Effector memory CD8-positive, alpha-beta T cell (primary cell): ENCODE measurements at places on chromosomes 5 and 9.

DNA sequence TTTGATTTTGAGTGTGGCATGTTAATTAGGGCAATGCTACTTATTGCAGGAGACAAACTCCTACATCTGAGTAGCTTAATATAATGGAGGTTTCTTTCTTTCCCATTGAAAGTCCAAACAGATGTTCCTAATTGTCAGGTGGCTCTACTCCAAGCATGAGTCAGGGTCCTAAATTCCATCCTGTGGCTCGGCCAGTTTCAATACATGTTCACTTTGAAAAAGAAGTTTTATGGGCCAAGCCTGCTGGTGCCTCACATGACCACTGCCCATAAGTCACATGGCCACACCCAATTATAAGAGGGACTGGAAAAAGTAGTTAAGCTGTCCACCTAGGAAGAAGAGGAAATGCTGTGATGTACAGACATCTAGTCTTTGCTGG lies 170.4 kb downstream of the ARRDC3 start:
- H3K4me1 ChIP-seq = no peaks in the 10 kb centered on the region
- H3K4me3 ChIP-seq = no peak overlapping the region
- no peaks in the 10 kb centered on the region for H3K36me3 ChIP-seq
- no peak overlapping the region for H3K27ac ChIP-seq
- H3K27me3 ChIP-seq = peaks cover 11% of the 10 kb centered on the region

GRCh38 chr5:177362610-177363507 lies 5.1 kb downstream of the RGS14 start:
- peaks cover 28% of the 10 kb centered on the region for H3K36me3 ChIP-seq
- H3K4me1 ChIP-seq = peaks cover 49% of the 10 kb centered on the region
- peak; percentile 50 for DNase-seq
- peak overlapping the region; percentile 85 for H3K4me3 ChIP-seq
- H3K27ac ChIP-seq = peak overlapping the region; percentile 92
- no peaks in the 10 kb centered on the region for H3K27me3 ChIP-seq

- peaks cover 15% of the 10 kb centered on the region for H3K4me1 ChIP-seq
- DNase-seq = no peak
- H3K27me3 ChIP-seq = no peaks in the 10 kb centered on the region
- no peak overlapping the region for H3K4me3 ChIP-seq
- H3K27ac ChIP-seq = peak overlapping the region; percentile 11
Observed at GRCh38 chr9:20207176-20207575, 415.1 kb downstream of the MLLT3 start.

GRCh38 chr5:1000329-1000728 lies 8.3 kb upstream of the NKD2 start:
- no peak overlapping the region for H3K27ac ChIP-seq
- DNase-seq = no peak
- H3K4me1 ChIP-seq = peaks cover 13% of the 10 kb centered on the region

GRCh38 chr9:97891736-97892135 lies 30.6 kb downstream of the TRMO start:
- peaks cover 10% of the 10 kb centered on the region for H3K36me3 ChIP-seq
- H3K4me1 ChIP-seq = peaks cover 3% of the 10 kb centered on the region
- H3K27me3 ChIP-seq = no peaks in the 10 kb centered on the region
- H3K4me3 ChIP-seq = no peak overlapping the region
- no peak for DNase-seq

DNA sequence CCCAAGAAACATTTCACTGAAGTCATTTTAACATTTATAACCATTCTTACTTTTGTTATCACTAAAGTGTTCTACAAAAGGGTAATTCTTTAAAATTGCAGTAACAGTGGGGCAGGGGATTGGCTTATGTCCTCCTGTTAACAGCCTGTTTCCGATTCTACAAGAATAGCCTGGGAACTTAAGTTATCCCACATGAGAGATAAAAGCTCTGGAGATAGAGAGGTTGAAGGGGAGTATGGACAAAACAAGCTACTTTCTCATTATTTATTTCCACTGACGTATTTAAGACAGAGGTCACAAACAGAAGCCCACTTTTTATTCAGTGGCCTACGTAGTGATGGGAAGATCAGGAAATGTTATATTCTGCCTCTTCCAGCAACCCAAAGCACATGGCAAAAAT lies 98.7 kb downstream of the EPB41L4A start:
- H3K36me3 ChIP-seq = no peaks in the 10 kb centered on the region
- no peak overlapping the region for H3K4me3 ChIP-seq
- no peaks in the 10 kb centered on the region for H3K4me1 ChIP-seq
- no peak overlapping the region for H3K27ac ChIP-seq
- DNase-seq = no peak
- peaks cover 8% of the 10 kb centered on the region for H3K27me3 ChIP-seq

- no peak overlapping the region for H3K4me3 ChIP-seq
- DNase-seq = no peak
- no peaks in the 10 kb centered on the region for H3K36me3 ChIP-seq
- no peaks in the 10 kb centered on the region for H3K4me1 ChIP-seq
Observed at GRCh38 chr9:23557689-23558088, 268.4 kb downstream of the ELAVL2 start.

DNA sequence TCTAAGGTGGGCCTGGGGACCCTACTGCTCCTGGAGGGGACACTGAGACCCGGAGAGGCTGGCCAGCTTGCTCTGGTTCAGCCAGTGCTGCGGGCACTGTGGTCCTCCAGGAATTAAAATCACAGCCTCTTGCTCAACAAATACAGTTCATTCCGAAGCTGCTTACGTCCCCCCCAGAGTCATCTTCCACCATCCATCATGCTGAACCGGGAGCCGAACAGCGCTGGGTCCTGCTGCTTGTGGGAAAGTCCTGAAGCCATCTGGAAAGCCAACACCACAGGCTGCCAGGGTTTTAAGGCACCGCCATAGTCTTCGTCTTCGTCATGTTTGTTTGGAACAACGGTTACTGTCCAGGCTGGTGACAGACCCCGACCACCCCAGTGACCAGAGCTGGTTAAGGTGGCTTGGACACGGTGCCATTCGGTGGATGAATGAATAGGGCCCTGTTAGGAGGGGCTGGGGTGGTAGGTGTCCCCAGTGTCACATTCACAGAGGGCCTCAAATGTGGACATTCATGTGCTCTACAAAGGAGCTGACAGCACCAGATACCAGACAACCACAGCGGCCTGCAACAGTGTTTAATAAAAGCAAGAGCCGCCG lies 81.6 kb upstream of the PHYKPL start:
- H3K4me3 ChIP-seq = no peak overlapping the region
- peaks cover 7% of the 10 kb centered on the region for H3K27me3 ChIP-seq
- no peaks in the 10 kb centered on the region for H3K4me1 ChIP-seq
- H3K36me3 ChIP-seq = no peaks in the 10 kb centered on the region

GRCh38 chr9:137000177-137000930 lies 4.0 kb upstream of the CLIC3 start:
- H3K27me3 ChIP-seq = no peaks in the 10 kb centered on the region
- H3K36me3 ChIP-seq = peaks cover 35% of the 10 kb centered on the region
- H3K4me1 ChIP-seq = peaks cover 43% of the 10 kb centered on the region
- H3K4me3 ChIP-seq = peak overlapping the region; percentile 71
- DNase-seq = peak; percentile 38
- peak overlapping the region; percentile 98 for H3K27ac ChIP-seq

GRCh38 chr9:27367175-27367798 lies 70.3 kb upstream of the EQTN start:
- DNase-seq = no peak
- H3K4me1 ChIP-seq = no peaks in the 10 kb centered on the region
- H3K36me3 ChIP-seq = no peaks in the 10 kb centered on the region
- no peaks in the 10 kb centered on the region for H3K27me3 ChIP-seq

DNA sequence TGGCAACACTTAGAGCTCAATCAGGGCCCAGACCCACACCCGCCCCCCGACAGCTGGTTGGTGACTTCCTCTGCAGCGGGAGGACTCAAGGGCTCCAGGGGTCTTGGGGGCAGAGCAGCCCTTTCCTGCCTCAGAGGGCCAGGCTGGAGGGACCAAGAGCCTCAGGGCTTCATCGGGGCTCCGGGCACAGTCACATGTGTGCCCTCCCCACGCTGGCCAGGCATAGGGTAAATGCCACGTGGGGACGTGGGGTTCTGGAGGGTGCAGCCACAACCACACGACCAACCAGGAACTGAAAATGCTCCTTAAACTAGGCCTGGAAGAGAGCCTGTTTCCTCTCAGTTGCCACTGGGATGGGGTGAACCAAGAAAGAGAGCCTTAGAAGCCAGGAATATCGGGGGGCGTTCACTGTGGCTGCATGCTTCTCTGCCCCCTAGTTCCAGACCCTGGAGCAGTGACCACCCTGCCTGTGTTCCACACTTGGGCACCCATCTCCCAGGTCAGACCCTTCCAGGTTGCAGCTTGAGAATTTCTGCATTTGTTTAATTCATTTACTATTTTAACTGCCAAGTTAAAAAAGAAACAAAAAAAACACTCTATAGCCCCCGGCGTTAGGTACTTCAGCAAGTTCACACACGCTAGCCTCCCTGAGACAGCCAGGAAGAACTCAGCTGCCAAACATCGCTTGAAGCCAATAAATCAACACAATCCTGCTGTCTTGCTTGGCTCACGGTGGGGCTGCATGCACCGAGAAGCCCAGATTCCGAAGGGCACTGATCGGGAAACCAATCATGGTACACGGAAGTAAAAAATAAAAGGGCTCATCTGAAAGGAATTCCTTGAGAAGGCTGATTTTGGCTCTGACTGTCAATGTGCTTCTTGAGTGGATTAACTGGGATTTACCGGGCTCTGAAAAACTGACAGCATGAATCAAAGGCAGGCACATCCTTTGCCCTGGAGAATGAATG lies 56.1 kb upstream of the PHYKPL start:
- H3K4me1 ChIP-seq = no peaks in the 10 kb centered on the region
- H3K27me3 ChIP-seq = peaks cover 66% of the 10 kb centered on the region
- H3K27ac ChIP-seq = no peak overlapping the region
- H3K4me3 ChIP-seq = no peak overlapping the region
- no peak for DNase-seq

DNA sequence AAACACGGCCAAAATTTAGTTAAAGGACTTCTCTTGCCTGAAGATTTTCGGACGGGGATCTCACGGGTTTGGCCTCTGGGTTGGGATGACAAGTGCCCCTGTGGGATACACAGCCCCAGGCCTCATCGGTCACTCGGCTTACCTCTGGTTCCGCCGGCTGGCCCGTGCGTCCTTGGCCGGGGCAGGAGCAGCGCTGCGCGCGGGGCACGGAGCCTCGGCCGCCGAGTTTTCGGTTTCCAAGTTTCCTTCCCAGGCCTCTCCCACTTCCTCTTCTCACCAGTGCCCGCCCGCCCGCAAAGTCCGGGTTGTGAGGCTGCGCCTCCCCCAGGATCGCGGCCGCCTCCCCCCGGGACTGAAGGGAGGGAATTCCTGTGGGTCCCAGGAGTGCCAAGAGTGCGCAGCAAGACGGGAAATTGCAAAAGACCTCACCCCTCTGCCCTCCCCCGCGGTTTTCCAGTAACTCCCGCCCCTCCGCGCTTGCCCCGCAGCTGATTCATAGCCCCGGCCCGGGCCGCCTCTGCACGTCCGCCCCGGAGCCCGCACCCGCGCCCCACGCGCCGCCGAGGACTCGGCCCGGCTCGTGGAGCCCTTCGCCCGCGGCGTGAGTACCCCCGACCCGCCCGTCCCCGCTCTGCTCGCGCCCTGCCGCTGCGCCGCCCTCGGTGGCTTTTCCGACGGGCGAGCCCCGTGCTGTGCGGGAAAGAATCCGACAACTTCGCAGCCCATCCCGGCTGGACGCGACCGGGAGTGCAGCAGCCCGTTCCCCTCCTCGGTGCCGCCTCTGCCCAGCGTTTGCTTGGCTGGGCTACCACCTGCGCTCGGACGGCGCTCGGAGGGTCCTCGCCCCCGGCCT lies at the start of gene OSMR:
Gene OSMR (plus strand): TSS at position 487 of the 853 bp plus-strand sequence. CDS start 23,033 bp downstream, outside the sequence.
- H3K4me1 ChIP-seq = peaks cover 5% of the 10 kb centered on the region
- H3K36me3 ChIP-seq = no peaks in the 10 kb centered on the region
- peaks cover 70% of the 10 kb centered on the region for H3K27me3 ChIP-seq
- DNase-seq = no peak
- peak within 1 kb of the TSS; percentile 62 for H3K4me3 ChIP-seq

DNA sequence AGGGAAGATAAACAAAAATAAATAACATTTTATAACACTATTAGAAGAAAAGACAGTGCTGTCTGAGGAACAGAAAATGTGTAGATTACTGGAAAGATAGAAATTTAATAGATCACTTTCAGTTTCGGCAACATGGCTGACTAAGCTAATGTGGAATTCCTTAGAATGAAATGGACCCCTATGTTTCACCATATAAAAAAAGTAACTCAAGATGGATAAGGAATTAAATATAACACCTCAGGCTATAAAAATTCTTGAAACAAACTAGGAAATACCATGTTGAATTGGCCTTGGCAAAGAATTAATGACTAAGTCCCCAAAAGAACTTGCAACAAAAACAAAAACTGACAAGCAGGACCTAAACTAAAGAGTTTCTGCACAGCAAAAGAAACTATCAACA lies 558.3 kb downstream of the CHSY3 start:
- no peaks in the 10 kb centered on the region for H3K4me1 ChIP-seq
- no peaks in the 10 kb centered on the region for H3K27me3 ChIP-seq
- H3K27ac ChIP-seq = no peak overlapping the region
- H3K36me3 ChIP-seq = no peaks in the 10 kb centered on the region
- no peak for DNase-seq
- H3K4me3 ChIP-seq = no peak overlapping the region

DNA sequence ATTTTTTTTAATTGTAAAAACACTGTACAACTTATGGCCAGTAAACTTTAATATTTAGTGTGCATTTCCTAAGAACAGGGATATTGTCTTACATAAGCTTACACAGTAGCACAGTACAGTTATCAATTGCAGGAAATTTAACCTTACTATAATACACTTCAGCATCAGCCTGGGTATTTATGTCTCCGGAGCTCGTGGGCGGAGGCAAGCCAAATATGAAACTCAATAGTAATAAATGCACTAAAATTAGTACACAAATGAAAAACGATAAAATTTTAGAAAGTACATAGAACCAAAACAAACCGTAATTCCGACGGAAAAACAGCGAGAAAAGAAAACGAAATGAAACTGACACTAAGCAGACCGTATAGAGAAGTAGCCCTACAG lies 91.2 kb downstream of the ANXA2R start:
- no peak for DNase-seq
- H3K27me3 ChIP-seq = no peaks in the 10 kb centered on the region
- peaks cover 51% of the 10 kb centered on the region for H3K36me3 ChIP-seq
- H3K27ac ChIP-seq = peak overlapping the region; percentile 100
- H3K4me1 ChIP-seq = peaks cover 21% of the 10 kb centered on the region
- H3K4me3 ChIP-seq = peak overlapping the region; percentile 95
